ENCODE measurements at places on chromosomes 5 and 9.

- no peak for DNase-seq
These were observed 9.4 kb downstream of the CD180 start for GRCh38 chr5:67187006-67187715.

DNA sequence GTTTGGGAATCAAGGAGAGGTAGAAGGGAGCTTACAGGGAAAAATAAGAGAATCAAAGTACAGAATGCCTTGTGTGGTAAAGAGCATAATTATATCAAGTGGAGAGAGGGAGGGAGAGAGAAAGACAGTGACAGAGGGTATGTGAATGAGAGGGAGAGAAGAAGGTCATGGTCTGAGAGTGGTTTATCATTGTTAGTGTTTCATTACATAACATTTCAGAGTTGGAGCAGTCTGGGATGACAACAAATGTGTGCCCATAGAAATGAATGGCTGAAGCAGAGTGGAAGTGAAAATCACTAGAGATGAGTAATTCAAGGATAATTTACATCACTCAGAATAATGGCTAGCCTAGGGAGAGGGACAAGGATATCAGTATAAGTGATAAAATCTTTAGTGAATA, 799.2 kb downstream of the TLE1 start:
- no peak for DNase-seq

DNA sequence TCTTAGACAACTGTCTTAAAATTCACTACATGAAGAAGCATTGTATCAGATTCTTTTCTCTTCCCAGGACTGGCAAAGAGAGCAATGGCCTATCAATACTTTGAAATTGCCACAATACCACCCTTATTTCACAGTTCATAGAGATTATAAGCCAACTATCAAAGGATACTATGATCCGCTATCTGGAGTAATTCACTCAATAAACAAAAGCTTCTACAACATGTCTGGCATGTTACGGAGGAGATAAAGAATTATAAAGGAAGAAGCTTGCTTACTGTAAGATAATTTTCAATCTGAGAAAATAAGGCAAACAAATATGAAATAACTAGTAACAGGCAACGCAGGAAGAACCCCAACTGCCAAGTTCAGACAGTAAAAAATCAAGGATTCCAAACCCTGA, 114.8 kb downstream of the GNAQ start:
- no peak for DNase-seq

DNA sequence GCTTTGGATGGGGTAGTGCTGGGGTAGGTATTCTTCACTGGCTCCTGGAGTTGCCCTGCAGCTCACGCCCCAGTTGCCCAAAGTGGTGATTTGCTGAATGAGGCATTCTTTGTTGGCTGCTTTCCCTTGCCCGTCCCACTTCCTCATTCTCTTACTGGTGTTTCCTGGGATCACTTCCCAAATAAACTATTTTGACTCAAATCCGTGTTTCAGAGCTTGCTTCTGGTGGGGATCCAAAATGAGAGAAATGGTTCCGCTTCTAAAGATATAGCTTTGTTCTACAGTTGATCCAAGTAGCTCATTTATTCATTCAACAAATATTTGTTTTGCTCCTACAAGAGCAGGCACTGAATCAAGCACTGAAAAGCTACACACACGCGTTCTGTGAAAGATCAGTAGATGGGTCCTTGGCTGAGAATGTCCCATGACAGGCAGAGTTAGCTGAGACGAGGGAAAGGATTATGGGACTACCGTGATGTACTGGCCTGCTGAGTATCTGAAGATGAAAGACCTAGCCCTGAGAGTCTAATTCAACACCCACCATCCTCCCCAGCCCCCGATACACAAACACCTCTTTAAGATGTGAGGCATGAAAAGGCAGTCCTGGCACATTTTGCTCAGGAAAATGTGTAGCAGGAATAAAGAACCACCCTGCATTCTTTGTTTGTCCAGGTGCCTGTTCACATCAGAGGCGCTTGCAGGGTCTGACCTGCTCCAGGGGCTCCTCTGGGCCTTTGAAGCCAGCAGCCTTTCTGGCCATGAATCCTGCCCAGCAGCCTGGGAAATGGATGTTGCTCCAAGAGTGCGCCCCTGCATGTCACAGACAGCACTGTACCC, 143.1 kb upstream of the RANBP3L start:
- DNase-seq, result no peak

DNA sequence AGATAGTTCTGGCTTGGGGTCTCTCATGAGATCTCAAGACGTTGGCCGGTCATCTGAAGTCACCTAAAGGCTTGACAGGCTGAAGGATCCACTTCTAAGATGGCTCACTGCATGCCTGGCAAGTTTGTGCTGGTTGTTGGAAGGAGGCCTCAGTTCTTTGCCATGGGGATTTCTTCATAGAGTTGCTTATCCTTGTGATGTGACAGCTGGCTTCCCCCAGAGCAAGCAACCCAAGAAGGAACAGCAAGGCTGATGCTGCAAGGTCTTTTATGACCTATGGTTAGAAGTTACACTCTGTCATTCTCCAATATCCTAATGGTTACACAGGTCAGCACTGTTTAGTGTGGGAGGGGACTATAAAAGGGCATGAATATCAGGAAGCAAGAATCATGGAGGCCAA, 20.7 kb upstream of the GRPEL2 start:
- DNase-seq, result no peak

DNA sequence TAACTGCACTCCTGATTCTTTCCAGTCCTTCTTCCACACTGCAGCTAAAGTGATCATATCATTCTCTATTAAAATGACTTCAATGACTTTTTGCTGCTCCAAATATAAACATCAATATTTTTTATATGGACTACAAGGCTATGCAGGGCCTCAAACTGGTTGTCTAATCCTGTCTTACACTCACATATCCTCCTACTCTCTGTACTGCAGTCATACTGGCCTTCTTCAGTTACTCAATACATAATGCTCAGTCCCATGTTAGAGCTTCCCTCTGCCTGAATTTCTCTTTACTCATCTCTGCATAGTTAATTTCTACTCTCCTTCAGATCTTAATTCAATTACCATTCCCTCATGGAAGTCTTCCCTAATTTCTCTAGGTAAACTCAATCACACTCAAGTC, 3.4 kb downstream of the MEIKIN start:
- no peak for DNase-seq

- no peak for DNase-seq
These were observed at the start of gene PDE6A for GRCh38 chr5:149944666-149945065. TSS of gene PDE6A (minus strand) at chr5:149944793. CDS start at chr5:149944673, 120 bp downstream.

DNA sequence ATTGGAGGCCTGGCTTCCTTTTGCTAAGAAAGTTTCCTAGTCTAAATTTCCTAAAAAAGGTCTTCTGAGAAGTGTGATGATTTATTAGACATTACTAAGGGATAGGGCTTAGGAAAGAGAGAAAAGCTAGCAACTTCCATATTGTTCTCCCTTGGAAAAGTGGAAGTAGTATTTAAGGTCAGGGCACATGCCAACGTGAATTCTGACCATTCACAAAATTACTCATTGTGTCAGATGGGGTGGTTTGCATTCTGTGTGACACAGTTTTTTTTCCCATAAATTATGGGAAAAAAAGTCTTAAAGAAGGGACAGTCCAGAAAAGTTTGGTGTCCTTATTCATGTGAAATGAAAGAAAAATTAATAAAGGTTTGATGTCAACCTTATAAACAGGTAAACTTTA, 110.0 kb upstream of the ARRDC3 start:
- no peak for DNase-seq

- no peak for DNase-seq
These were observed 238.6 kb downstream of the FANCC start for GRCh38 chr9:95078939-95079338.

DNA sequence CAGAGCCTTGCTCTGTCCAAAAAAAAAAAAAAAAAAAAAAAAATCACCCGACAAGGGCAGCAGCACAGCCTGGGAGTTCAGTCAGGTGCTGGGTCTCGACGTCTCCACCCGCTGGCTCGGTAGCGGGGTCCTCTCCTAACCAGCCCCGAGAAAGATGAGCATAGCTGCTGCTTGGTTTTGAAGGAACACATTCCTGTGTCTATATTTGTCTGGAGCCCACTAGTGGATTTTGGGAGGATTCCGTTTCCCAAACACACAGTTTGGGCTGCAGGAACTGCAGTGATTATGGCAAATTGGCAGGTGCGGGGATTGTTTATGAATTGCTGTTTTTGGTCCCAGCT, 1.2 kb downstream of the OTULINL start:
- DNase-seq, result no peak

DNA sequence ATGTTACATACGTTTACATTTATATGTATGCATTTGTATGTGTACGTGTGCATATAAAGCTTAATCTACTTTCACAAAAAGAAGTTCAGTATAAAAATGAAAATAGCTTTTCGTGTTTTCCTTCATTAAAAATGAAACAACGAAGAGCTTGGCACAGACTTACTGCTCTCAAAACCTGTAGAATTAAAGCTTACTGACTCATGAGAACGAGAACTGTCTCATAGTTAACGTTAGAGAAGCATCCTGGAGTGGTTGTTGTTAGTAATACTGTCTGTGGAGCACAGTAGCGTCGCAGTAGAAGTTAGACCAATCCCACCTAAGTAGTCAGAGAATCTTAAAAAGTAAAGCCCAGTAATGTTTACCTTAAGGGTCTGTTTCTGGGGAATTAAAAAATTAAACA, 1.3 kb downstream of the MAT2B start:
- DNase-seq, result no peak

GRCh38 chr5:143741421-143741820, 70.5 kb upstream of the HMHB1 start:
- no peak for DNase-seq

DNA sequence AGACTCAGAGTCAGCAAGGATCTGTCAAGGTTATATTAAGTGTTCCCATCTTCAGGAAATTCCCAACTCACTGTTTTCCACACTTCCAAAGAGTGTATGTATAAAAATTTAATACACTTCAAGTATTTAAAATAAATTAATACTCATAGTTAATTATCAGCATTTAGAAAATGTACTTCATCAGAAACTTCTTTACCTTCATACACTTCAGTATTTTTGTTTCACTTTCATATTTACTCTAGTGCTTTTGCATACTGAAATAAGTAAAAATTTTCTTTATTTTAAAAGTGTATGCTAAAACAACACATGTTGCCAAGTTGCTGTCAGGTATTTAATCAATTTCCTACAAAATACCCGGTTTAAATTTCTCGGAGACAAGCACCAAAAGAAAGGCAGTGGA, 16.5 kb downstream of the RICTOR start:
- no peak for DNase-seq

DNA sequence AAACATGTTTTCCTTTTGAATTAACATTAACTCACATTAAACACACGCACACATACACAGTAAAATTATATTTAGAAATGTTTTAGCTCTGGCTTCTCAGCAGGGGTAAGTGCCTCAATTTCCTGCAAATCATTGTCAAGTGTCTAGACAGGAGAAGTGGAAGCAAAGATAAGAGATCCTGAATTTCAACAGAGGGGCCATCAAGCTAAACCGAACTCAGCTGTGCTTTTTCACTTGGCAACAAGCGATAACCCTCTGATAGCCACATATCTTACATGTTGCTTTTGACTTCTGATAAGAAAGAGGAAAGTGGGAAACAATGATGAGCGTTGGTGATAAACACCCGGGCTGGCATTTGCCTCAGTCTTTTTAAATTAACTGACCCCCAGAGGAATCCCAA, 79.7 kb upstream of the SPDL1 start:
- no peak for DNase-seq

- DNase-seq, result no peak
These were observed 49.7 kb upstream of the TEX48 start for GRCh38 chr9:114731701-114732100.

GRCh38 chr5:140258016-140258415, 44.9 kb downstream of the PFDN1 start:
- no peak for DNase-seq
